Adipocyte (in vitro differentiated cells): ENCODE measurements at places on chromosomes 2 and 18.

- no peak for DNase-seq
Observed at GRCh38 chr2:68478688-68479087, 11.3 kb downstream of the APLF start.

- DNase-seq, result peak; percentile 59
Observed at GRCh38 chr2:205712508-205712907, 30.2 kb downstream of the NRP2 start.

DNA sequence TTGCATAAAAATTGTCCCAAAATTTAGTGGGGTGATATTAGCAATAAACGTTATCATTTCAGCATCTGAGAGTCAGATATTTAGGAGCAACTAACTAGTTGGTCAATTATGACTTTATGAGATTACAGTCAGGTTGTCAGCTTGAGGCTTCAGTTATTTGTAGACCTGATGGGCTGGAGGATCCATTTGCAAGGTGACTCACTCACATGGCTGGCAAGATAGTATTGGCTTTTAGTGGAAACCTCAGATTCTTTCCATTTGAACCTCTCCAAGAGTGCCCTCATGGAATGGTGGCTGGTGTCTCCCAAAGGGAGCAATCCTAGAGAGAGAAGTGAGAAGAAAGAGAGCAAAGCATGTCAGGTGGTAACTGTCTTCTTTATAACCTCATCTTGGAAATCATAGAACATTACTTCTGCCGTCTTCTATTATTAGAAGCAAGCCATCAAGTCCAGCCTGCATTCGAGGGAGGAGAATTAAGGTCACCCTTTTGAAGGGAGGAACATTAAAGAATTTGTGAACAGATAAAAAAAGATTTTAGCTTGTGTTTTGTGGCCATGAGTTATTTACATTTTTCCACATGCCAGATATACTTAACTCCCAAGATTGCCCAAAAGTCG, 92.5 kb downstream of the HAUS1 start:
- DNase-seq, result no peak

GRCh38 chr2:23670245-23670592, 256.7 kb downstream of the ATAD2B start:
- DNase-seq, result no peak

- peak; percentile 50 for DNase-seq
Observed at GRCh38 chr2:1010415-1010930, 59.8 kb downstream of the SNTG2 start.

DNA sequence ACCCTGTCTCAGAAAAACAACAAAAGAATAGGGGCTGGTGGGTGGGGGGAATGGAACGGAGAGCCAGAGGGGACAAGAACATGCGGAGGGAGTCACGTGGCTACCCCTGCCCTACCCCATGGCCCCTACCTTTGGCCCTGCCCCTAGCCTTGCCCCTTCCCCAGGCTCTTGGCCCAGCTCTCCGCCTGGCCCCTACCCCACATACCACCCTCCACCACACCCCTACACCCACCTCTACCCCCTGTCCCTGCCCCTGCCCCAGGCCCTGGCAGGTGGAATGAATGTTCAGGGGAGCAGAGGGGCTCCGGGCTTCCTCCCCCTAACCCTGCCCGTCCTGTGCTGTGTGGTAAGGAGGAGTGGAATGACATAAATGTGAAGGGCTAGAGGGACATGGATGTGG, 15.1 kb downstream of the BIN1 start:
- DNase-seq, result no peak

- no peak for DNase-seq
Observed at GRCh38 chr2:33118651-33119050, 171.9 kb downstream of the LTBP1 start.

- DNase-seq, result no peak
Observed at GRCh38 chr2:213034585-213034984, 116.8 kb downstream of the IKZF2 start.

GRCh38 chr18:23868136-23868785, 146.3 kb upstream of the TTC39C start:
- no peak for DNase-seq

- no peak for DNase-seq
Observed at GRCh38 chr18:34631093-34631966, 78.8 kb upstream of the DTNA start.

- DNase-seq, result no peak
Observed at GRCh38 chr2:233973786-233974185, 56.6 kb downstream of the TRPM8 start.

- no peak for DNase-seq
Observed at GRCh38 chr2:24768013-24768412, 25.2 kb downstream of the PTRHD1 start.

DNA sequence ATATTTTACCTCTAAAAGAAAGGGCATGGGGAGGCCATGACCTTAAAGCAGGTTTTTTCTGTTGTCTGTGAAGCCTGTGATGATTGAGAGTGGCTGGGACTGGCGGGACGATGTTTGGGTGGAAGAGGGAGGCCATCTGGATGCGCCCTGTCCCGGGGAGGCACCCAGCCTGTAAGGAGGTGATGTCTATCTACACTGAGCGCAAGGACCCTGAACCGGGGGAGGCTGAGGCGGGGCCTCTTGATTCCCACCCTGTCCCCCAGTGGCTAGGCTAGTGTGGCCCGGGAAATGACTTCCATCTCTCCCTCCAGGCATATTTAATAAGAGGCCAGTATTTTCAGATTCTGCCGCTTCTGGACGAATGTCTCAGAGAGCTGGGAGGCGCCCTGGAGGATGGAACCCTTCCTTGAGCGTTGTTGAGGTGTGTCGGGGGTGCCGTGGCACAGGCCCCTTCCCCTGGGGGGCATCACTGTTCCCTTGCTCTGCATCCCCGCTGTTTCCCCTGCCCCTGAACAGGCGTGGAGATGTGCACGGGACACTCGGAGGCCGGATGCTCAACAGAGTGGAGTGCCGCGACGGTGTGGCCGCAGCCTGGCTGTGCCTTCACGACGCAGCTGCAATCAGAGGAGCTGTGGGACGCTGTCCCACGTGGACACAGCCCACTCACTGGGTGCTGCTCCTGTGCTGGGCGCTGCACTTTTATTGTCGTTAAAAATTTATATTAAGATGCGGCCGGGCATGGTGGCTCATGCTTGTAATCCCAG, 185.4 kb downstream of the LDLRAD4 start:
- DNase-seq, result no peak

- no peak for DNase-seq
Observed at GRCh38 chr2:78928502-78928901, 97.0 kb upstream of the REG3G start.

- no peak for DNase-seq
Observed at GRCh38 chr18:24559526-24559925, 99.1 kb downstream of the HRH4 start.

- DNase-seq, result peak; percentile 21
Observed at GRCh38 chr2:171319164-171319810, 114.5 kb downstream of the METTL8 start.
